Nephron progenitor cell (in vitro differentiated cells): ENCODE measurements at places on chromosomes 5 and 9.
A peak's percentile ranks its signal among the peaks of the same experiment; 100 is the strongest.

DNA sequence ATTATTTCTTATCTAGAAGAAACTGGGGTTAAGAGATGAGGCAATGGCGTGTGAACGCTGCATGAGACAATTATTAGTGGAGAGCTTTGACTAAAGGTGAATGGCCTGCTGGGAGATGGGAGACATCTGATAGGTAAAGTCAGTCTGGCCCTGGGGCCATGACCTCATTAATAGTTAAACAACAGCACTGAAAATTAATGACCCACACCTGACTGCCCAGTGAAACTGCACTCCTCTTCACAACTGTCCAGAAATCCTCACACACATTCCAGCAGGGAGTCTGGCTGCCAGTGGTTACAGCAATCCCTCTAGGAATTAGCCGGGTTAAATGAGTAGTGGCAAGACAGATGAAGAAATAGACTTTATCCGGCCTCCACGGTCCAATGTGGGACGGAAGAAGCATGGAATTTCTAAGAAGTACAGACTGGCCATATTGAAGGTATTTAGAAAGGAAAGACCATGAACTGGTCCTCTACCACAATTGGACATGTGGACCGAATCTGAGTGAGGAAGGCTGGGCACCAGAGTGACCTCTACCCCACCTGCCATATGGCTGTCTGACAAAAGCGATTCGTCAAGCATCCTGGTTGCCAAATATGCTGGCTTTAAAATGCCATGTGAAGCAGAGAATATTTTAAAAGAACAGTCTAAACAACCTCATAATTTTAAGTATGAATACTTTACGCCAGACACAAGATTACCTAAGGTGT lies 138.4 kb downstream of the EFNA5 start:
- peak; percentile 34 for DNase-seq

- DNase-seq: no peak
These were observed 196.2 kb downstream of the AOPEP start for GRCh38 chr9:94922691-94923107.

- no peak for DNase-seq
These were observed 7.0 kb downstream of the MYMK start for GRCh38 chr9:133517711-133518110.

- no peak for DNase-seq
These were observed 457.3 kb downstream of the DMAC1 start for GRCh38 chr9:7342229-7342628.

GRCh38 chr9:78574354-78575045 lies 277.6 kb downstream of the PSAT1 start:
- no peak for DNase-seq

DNA sequence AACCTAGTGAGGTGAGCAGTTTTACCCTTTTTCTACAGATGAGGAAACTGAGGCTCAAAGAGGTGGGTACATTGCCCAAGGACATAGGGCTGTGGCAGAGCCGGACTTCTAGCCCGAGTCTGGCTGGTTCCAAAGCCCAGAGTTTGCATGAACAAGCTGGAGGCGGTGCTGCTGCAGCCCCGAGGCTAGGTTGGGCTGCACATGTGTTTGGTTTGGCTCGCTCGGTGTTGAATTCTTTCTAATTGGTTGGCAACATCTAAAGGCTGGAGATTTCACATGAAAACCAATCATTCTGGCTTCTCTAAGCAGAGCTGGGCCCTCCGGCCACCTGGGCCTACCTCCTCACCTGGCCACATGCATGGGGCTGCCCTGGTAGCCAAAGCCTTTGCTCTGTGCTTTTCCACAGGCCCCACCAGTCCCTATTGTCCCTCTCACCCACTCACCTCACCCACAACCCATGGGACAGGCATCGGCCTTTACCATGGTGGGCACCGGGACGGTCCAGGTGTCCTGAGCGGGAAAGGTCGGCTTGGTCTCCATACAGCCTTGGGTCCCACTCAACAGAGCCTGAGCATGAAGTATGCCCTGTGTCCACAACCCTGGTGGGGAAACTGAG lies 262.3 kb downstream of the NSG2 start:
- no peak for DNase-seq

DNA sequence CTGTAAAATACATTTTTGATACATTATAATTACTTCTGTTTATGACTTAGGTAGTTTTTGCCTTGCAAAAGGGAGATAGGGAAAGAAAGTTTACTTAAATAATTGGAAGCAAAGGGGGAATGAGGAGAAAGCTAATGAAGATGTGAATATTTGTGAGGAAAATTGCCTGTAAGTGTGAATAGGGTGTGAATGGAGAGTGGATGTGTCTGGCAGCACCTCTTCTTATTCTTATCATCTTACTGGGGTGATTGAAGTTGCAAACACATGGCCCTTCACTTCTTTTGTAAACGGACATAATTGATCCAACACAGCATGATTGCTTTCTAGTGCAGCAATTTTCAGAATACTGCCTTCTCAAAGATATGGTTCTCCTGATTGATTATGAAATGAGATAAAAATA lies 46.6 kb downstream of the PALM2AKAP2 start:
- DNase-seq: no peak

GRCh38 chr5:100615362-100615761 lies 80.2 kb downstream of the FAM174A start:
- no peak for DNase-seq

- no peak for DNase-seq
These were observed 2.6 kb downstream of the ENTPD2 start for GRCh38 chr9:137051145-137051724.

- DNase-seq: no peak
These were observed 33.0 kb upstream of the WHRN start for GRCh38 chr9:114538241-114538640.

DNA sequence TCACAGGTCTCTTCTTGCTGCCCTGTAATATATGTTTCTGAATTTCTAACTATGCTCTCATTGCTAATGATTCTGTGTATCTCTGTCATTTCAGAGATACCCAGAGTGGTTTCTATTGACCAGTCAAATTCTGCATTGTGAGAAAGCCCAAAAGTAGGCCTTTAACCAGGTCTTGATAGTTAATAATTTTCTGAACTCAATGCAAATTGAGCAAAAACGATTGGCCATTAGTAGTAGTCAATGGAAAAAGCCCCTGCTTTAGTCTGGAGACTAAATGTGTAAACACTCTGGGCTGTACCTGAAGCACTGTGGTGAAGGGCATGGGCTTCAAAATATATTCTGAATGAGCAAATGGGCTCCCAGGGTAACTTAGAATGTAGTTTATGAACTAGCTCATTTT lies 307.6 kb downstream of the ARL15 start:
- no peak for DNase-seq

DNA sequence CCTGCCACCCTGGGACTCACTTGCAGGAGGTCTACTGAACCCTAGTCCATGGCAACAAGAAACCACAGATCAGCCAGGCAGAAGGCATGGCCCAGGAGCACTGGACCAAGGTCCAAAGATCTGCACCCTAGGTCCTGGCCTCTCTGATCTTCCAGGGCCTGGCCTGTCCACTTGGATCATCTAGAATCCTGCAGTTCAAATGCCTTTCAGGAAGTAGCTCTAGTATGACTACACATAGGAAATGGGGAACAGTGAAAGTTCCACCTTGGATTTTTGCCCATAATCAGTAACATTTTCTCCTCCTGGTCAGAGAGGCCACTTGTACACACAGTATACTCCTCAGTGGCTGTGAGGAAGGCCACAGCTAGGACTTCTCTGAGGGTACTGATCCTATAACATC lies 11.5 kb downstream of the ANXA6 start:
- DNase-seq: no peak

GRCh38 chr5:134003064-134003816 lies 1.5 kb downstream of the VDAC1 start:
- DNase-seq: no peak

GRCh38 chr5:56725711-56726411 lies 89.5 kb upstream of the MAP3K1 start:
- DNase-seq: no peak

DNA sequence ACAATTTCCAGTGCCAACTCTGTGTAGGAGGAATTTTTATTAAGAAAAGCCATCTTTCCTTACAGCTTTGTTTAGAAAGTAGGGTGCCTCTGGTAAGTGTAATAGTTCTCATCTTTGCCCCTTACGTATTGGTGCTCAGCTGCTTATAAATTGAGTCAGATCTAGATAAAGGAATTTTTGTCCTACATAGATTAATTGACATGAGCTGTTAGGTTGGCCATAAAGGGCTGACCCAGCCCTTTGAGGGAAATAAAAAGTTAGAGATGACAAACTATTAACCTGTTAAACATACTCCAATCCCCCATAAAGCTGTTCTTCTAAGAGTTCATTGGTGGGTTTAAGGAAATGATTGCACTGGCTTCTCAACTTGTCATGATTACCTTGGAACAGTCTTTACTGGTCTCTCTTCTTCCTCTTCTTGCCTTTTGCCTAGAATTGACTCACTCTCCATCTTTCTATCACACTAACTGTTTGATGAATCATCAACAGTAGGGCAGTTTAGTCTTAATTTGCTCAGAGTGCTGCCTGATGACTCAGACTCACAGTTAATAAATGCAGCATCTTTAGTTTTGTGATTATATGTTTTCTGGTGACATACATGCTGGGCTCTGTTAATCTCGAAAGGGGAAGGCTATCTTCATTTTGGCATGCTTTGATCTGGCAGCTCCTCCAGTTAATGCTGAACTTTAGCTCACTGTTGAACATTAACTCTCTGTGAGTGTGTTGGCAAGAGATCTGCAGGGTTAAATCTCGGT lies 51.7 kb downstream of the ARHGAP26 start:
- DNase-seq: no peak

GRCh38 chr9:78866207-78867132 lies 569.5 kb downstream of the PSAT1 start:
- DNase-seq: no peak

- no peak for DNase-seq
These were observed 310.7 kb downstream of the HCN1 start for GRCh38 chr5:45385321-45386058.
